LoVo (cell line): ENCODE measurements at places on chromosomes 7 and 10.

DNA sequence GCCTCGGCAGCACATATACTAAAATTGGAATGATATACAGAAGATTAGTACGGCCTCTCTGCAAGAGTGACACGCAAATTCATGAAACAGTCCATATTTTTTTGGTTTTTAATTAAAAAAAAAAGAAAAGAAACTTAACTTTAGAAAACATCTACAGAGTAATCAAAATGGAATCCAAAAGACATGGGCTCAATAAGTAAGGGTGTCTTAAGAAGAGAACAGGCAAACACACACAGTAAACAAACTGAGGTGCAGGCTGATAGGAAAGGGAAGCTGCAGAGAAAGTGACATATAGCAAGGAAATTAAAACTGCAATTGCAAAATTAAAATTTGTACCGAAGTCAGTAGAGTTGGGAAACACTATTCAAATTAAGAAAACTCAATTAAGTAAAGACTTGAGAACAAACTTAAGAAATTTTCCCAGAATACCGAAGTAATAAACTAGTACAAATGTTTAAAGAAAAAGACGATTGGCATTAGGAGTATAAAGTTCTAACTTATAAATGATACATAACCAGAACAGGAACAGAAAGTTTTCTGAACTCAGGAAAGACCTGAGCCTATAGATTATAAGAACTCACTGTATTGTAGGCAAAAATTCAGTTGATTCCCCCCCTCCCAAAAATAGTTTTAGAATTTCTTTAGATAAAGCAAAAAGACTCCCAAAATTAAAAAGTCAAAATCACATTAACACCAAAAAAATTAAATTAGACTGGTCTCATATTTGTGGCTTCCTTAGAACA, 16.3 kb downstream of the MTPN start:
- no peak for DNase-seq

DNA sequence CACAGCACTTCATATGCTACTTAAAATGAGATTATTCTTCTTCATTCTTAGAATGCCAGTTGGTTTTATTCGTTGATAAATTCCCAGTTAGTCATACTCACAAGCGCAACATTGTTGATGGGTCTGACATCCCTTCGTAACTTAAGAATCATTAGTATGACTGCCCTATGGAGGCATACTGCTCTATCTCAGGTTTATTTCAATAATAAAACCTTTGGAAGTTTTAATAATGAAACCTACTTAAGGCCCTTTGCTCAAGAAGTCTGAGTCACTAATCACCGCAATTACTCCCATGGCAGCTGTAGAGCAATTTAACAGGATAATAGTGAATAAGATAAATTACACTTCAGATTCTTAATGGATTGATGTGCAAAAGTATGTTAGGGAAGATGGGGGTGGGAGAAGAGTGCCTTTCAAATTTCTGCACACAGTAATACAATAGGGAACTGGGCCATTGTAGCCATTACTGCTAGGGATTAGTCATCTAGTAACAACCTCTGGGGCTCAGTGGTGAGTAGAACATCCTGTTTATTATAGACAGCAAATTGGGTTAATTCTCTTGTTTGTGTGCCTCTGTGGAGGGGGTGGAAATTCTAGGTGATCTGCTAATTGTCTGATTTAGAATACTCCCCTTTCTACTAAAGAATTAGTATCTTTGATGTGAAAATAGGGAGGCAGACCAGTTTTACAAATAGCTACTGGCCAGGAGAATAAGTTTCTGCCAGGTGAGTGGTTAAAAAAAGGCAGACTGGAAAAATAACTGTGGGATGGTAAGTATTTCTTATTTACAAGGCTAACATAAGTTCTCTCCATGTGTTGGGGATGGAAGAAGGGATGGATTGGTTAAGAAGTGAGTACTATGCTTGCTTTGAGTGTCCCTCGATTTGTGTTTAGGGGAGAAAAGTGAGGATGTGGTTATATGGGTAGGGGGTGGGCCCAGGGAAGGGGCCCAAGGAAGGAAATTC, 74.5 kb upstream of the VKORC1L1 start:
- no peak for DNase-seq

GRCh38 chr10:44724415-44725174, 186.5 kb upstream of the TMEM72 start:
- DNase-seq: no peak

DNA sequence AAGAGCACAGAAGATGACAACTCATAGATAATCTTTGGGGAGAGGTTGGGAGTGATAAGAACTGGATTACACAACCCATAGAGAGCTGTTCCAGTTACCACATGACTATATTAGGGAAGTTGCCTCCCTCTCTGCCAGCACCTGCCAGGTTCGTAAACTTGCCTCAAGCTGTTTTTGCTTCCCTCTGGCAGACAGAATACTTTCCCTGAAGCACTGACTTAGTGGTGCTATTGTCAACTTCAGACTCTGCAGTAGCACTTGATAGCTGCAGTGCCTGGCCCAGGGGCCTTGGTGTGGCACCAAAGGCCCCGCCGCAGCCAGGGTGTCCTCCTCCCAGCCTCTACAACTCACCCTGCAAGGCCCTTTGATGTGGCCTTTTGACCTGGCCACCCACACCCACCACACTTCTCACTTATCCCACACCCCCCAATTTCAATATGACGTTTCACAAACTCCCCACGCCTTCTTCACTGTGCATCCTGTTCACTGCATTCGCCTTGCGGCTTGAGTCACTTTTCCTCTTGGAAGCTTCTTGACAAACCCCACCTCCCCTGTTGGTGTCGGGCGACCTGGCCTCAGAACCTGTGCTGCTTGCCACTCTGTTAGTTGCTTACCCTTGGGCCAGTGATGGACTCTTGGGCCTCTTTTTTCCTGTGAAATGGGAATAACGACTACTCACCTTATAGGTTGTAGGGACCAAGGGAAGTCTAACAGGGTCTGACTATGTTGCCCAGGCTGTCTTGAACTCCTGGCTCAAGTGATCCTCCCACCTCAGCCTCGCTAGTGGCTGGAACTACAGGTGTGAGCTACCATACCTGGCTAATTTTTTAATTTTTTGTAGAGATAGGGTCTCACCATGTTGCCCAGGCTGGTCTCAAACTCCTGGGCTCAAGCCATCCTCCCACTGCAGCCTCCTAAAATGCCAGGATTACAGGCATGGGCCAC, 50.2 kb upstream of the PODXL start:
- peak; percentile 24 for DNase-seq
